ENCODE measurements at places on chromosomes 3 and 15.

DNA sequence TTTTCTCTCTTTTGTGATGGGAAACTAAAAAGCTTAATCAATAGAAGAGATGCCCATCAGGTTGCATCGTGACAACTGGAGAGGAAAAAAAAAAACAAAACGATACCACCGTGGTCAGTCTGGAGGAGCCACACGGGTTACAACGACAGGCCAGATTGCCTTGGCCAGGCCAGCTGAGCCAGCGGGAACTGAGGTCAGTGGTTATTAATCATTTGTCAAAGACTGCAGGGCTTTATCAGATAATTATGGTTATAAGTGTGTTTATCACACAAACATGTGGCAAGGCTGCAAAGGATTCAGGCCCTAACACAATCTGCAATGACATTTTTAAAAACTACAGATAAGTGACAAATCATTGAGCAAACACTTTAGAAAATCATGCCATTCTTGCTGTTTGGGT is 135.0 kb upstream of the FAM3D start:
- no peak for DNase-seq

DNA sequence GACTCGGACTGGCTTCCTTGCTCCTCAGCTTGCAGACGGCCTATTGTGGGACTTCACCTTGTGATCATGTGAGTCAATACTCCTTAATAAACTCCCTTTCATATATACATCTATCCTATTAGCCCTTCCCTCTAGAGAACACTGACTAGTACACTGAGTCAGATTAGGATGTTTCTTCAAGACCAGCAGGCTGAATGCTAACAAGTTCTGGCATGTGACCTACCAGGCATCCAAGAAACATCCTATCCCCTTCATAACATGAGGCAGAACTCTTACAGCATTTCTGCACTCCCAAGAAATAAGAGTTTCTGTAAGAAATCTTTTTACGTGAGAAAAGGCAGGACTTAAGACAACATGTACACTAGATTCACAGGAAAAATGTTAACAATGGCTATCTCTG is 9.3 kb downstream of the CFAP92 start:
- DNase-seq = no peak

GRCh38 chr3:140910860-140911259 is 30.8 kb upstream of the SLC25A36 start:
- no peak for DNase-seq

DNA sequence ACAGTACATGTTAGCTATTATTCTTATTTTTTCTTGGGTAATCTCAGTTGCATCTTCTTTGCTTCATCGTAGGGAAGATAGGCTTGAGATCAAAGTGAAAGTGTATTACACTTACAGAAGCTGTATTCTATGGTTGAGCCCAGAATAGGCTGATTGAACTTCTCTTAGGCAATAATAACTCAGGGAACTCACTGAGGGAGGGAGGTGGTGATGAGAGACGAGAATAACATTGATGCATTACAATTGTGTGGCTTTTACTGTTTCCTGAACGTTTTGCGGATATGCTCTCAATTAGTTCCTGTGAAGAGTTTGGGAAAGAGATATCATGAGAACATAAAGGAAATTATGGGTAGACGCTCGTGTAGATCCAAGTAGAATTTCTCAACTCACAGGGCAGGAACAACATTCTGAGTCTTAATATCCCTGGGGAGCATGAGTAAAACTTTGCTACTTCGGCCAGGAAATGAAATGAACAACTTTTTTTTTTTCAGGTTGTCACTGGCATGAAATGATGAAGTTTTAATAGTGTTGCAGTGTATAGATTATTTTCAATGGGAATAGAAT is 302.2 kb downstream of the TUSC7 start:
- no peak for DNase-seq

DNA sequence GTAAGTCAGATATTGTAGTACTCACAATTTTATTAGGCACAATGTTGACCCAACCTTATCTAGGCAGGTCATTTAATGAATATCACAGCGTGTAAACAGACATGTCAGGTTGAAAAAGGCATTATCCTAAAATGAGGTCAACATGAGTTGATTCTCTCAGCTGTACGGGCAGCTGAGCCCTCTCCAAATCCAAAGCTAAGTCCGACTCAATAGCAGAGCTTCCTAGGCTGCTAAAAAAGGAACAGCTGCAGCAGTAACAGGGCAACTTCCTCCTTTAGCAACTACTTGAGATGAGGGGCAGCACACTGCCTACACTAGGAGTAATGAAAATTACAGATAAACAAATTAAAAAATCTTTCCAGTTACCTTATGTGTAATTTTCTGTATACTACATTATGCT is 189.2 kb downstream of the CADM2 start:
- DNase-seq = no peak

DNA sequence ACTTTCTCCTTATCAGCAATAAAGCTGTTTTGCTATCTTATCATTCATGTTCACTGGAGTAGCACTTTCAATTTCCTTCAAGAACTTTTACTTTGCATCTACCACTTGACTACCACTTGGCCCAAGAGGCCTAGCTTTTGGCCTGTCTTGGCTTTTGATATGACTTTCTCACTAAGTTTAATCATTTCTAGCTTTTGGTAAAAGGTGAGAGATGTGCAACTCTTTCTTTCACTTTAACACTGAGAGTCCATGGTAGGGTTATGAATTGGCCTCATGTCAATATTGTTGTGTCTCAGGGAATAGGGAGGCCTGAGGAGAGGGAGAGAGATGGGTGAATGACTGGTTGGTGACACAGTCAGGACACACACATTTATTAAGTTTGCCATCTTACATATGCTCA is 31.0 kb upstream of the FAM3D start:
- DNase-seq = no peak

- no peak for DNase-seq
These were observed 528.8 kb upstream of the NAALADL2 start for GRCh38 chr3:174330303-174330702.

DNA sequence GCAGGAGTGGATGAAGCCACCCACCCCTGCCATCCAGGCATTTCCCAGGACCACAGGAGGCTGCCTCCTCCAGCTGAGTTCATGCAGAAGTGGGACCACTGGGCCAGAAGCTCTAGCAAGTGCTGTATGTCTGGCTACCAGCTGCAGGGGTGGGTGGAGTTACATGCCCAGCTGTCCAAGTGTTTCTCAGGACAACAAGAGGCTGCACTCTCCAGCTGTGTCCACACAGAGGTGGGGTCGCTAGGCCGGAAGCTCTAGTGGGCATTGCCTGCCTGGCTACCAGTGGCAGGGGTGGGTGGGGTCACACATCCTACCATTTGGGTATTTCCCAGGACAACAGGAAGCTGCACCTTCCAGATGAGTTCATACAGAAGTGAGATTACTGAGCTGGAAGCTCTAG is 234.0 kb upstream of the PPP2R3A start:
- DNase-seq = no peak

DNA sequence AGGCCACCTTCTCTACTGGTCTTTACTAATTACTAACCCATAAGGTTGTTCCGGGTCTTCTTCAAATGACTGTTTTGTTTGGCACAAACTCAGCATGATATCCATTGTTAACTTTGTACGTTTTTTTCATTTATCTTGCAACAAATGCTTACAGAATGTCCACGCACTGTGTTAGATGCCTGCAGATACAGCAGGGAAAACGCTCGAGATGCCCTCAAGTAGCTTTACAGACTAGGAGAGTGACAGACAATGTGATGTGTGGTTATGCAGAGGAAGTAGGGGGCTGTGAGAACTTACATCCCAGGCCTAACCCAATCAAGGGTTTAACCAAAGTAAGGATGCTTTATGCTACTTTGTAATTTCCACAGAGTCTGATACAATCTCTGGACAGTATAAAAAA is 949 bp upstream of the RFC4 start:
- DNase-seq = no peak

- no peak for DNase-seq
These were observed 20.8 kb upstream of the HCN4 start for GRCh38 chr15:73389539-73389938.

DNA sequence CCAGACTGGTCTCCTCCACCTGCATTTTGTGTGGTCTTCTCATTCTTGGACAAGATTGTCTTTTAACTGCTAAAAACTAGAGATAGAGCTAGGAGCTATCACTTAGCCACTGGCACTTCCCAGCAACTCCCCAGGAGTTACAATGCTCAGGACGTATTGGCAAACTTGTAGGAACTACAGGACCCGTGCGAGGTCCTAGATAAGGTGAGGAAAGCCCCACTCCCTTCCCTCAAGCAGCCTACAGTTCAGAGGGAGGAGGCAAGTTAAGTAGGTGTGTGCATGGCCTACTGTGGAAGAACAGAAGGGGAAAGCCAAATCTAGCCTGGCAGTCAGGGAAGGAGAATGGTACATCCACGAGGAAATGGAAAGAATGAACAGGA is 504.7 kb upstream of the PROK2 start:
- no peak for DNase-seq

DNA sequence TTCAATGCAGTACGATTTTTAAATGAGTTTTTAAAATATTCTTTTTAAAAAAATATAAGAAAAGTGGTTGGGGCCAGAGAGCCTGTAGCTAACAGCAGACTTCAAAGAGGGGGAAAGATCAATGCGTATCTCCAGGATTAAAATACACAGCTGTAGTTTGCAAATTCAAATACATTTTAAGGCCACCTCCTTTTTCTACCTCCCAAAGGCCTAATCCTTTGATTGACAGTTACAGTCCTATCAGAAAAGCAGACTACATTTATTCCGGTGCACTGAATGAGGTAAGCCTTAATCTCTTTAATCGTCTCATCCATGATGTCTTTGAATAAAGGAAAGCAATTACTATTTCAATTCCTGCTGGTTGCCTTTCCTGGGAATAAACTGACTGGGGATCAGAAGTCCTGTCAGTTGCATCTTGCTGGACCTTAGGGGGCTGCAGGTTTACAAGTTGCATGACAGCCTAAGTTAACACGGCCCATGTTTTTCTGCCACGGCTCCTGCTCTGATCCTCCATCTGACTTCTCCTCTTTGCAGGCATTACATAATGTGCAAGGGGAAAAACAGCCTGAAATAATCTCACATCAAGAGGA is 51.7 kb downstream of the CADPS start:
- DNase-seq = no peak

DNA sequence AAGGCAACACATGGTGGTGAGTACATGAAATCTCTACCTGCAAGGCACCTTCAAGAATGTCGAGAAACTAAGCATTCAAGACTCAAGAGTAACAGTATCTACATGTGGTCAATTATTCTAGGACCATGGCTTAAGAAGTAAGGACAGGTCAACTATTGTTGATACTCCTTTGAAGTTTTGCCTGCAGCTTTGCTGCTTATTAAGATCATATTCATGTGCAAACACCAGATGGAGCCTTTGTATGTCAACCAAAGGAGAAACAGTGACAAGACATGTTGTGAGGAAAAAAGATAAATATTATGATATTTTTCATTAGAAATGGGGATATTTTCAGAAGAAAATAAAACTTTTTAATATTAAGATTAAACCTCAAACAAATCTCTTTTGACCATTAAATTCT is 52.3 kb upstream of the FGF7 start:
- DNase-seq = no peak

- no peak for DNase-seq
These were observed 16.9 kb upstream of the NLGN1 start for GRCh38 chr3:173380681-173381080.

GRCh38 chr3:64022451-64023186 is 675 bp downstream of the PSMD6 start:
- no peak for DNase-seq

- no peak for DNase-seq
These were observed 10.3 kb downstream of the CTNNB1 start for GRCh38 chr3:41209646-41210045.

DNA sequence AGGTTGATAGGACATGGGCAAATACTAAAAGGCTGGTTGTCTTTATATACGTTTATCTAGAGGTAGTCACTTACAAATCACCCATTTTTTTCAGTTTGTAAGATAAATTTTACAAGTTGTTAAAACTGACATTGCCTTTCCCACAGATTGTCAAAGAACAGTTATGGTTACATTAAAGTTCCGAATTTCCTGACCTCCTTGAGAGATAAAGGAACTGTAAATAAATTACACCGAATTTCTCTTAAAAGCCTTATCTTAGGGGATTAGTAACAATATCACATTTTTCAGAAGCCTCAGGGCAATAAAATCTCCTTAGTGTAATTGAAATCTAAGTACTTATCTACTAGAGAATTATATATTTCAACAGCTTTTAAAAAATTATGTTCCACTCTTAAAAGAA is 49.5 kb downstream of the ZPLD1 start:
- no peak for DNase-seq

GRCh38 chr3:127556565-127556964 is 34.0 kb downstream of the TPRA1 start:
- no peak for DNase-seq

DNA sequence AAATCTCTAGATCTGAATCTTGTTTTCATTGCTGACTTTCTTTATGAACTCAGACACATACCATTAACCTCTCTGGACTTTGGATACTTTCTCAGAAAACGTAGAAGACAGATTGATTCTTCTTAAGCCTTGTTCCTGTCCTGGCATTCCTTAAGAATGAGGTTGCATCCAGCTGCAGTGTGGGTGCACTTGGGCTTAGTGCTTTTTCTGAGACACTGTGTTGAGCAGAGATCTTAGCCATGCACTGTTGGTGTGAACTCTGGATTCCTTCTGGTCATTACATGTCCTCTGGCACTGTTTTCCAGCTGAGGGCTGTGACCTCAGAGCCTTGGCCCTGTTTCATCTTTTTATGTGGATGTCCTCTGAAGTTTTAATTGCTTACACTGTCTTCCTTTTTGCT is 428.3 kb downstream of the CNTN4 start:
- no peak for DNase-seq

DNA sequence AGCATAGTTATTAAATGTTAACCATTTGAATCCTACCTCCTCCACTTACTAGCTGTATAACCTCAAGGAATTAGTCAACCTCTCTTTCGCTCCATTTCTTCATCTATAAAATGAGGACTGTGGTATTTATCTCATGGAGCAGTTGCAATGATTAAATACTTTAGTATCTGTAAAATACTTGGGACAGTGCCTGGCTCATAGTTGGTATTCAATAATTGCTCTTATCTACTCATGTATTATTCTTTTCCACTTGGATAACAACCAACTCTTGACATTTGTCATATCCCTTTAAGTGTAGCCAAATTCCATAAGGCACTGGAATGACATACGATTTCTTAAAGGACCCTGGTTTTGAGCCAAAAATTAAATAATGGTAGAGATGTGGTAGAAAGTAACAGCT is 72.0 kb downstream of the FSIP1 start:
- DNase-seq = no peak

DNA sequence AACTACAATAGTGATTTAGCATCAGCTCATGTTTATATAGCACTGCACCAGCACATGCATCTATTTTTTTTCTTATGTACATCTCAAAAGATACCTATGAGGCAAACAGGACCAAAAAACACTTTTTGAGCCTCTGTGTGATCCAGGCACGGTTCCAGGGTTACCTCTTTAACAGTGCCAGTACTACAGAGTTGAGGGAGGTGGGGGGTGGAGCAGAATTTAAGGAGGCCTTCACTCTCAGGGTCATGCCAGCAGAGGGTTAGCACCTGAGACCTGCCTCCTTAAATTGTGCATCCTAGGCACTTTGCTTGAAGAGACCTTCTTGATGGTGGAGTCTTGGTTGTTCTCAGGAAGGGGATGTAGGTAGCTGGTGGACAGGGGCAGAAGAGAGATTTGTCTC is 150.3 kb upstream of the TBL1XR1 start:
- DNase-seq = no peak

All from uterus (tissue), 4 donors.